ENCODE measurements at places on chromosomes 3 and 15.

DNA sequence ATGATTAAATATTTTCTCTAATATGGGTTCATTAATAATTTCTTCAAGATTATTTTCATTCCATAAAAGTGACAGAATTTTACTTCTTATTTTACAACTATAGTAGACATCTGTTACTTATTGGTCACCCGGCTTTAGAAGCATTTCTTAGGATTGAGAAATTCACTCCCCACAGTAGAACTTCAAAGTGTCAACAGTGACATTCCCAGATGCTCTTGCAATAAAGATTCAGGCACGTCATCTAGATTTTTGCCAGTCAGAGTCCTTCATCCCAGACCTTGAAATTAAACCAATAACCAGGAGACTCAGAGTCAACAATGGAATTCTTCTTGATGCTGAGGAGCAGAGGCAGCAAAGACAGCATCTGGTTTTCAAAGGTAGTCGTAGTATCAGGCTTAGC is 190.8 kb downstream of the VGLL3 start:
- DNase-seq = no peak

DNA sequence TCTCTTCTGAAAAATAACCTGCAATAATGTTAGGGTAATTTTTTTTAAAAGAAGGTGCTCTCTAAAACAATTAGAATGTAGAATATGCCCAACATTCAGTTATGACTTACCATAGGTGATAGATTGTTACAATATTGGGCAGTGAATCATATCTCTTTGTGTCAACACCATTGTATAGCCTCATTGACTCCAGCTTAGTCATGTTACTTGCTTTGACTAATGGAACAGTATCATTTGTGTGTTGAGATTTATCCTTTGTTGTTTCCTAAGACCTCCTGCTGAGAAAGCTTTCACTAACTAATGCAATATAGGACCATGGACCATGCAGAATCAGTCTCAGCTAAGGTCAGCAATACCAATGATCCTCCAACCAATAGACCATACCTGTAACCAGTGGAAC is 1106.4 kb downstream of the SI start:
- DNase-seq = no peak

GRCh38 chr15:66294932-66295235 is 1.5 kb downstream of the DIS3L start:
- DNase-seq = no peak

GRCh38 chr15:80832686-80833085 is 53.5 kb downstream of the CEMIP start:
- DNase-seq = no peak

DNA sequence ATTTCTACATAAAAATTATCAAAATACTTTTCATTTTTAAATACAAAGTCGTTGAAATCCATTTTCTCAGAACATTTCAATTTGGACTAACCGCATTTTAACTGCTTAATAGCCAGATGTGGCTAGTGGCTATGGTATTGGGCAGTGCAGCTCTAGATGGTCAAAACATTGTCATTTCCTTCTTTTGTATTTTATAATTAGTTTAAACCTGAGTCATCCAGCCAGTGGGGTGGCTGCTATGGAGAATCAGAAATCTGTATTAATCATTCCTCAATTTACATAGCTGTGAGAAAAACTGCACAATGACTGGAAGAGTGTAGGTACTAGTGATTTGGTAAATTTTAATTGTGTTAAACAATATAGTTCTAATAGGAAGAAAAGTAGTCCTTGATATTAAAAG is 245.3 kb downstream of the PDZRN3 start:
- no peak for DNase-seq

GRCh38 chr3:185207481-185207880 is 46.4 kb downstream of the EHHADH start:
- DNase-seq = no peak

- no peak for DNase-seq
Observed at GRCh38 chr3:37183976-37184375, 9.6 kb upstream of the LRRFIP2 start.

DNA sequence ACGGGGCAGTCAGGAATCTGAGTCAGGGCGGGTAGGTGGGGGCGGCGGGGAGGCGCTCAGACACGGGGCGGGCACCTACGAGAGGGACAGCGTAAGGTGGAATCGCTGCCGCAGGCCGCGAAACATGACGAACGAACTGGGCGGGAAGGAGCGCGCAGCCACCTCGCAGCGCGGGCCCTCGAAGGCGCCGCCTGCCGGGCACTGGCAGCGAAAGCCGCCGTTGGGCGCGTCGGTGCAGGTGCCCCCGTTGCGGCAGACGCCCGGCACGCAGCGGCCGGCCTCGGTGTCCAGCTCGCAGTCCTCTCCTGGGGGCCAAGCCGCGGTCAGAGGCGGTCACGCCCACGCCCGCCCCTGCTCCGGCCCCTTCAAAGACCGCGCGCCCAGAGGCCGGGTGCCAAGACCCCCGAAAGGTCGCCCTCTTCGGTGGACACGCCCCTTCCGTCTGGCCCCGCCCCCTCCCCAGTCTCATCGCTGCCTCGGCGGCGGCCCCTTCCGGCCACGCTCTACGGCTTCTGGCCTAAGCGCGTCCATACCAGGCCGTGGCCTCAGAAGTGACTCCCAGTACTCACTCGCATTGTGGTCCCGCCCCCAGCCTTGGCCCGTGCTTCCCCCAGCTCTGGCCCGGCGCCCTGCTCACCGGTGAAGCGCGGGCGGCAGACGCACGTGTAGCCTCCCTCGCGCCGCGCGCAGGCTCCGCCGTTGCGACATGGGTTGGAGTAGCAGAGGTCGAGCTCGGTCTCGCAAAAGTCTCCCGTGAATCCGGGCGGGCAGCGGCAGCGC is 6.4 kb downstream of the CELSR3 start:
- peak; percentile 80 for DNase-seq
